SK-N-SH treated with all-trans-retinoic acid at 6 μM for 48 hours (cell line): ENCODE measurements at places on chromosomes 6 and 20.

- ATAC-seq: peak; percentile 63
These were observed 303.7 kb downstream of the ESR1 start for GRCh38 chr6:152110886-152111820.

GRCh38 chr6:64732888-64733287 is 974.1 kb downstream of the EYS start:
- ATAC-seq: no peak

- ATAC-seq: no peak
These were observed 33.8 kb downstream of the CD40 start for GRCh38 chr20:46151936-46152335.

- no peak for ATAC-seq
These were observed 66.3 kb downstream of the CBFA2T2 start for GRCh38 chr20:33556246-33556645.

DNA sequence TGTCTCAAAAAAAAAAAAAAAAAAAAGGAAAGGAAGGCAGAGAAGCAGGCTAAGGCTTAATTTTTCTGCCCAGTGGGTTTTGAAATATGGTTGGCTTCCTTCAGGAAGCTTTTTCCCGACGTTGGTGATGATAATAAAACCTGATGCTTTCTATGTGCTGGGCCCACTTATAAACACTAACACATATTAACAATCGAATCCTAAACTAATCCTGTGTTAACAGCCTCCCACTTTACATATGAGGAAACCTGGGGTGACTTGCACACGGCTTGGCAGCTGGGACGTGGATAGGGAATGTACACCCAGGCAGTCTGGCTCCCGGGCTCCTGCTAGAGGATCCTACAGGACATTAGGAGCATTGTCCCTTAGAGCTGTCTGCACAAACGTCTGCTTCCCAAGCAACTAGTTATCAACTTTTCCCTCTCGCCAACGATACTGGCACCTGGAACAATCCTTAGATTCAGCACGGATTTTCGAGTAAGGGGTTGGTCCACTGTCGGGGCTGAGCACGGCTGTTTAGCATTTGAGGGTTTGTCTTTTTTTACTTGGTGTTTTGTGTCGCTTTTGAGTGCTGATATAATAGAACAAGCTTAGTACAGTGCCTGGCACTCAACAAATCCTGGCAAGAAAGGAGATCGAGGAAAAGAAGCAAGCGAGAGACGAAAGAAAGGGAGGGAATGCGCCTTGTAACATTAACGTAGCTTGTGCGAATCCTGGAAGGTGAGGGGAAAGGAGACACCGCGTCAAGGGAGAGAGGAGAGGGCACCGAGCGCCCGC is 622 bp upstream of the KIZ start:
- peak; percentile 76 for ATAC-seq

DNA sequence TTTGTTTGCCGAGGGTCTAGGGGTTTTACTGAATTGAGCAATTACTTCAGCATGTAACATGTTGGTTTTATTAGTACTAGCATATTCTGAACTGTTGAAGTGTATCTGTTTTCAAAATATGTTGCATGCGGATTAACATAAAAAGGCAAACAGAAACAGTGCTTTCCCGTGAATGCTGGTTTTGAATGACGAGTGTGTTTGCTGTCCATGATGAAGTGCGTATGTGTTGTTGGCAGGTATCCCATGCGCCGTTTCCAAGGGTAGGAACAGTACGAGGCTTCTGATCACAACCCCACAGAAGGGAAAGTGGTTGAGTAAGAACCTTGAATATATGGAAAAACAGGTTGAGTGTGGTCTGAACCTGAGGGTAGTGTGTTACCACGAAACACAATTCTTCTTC is 232.9 kb downstream of the SAMD5 start:
- ATAC-seq: no peak

GRCh38 chr6:1103021-1103420 is 208.9 kb upstream of the FOXQ1 start:
- ATAC-seq: no peak

DNA sequence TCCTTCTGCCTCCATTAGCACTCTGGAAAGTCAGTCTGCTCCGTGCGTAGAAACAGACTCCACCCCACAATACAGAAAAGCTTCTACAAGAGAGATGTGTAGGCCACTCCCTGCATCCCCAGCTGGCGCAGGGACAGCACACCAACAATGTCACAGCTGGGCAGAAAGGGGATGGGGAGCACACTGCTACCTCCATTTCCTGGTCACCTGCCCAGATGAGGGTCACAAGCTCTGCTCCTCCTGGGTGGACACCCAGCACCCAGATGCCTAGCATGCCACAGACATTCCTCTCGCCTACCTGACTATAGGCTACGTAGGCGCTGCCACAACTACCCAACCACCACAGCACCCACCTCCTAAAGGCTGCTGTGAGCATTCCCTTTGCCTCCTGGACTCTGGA is 12.2 kb downstream of the BEND3 start:
- ATAC-seq: no peak

DNA sequence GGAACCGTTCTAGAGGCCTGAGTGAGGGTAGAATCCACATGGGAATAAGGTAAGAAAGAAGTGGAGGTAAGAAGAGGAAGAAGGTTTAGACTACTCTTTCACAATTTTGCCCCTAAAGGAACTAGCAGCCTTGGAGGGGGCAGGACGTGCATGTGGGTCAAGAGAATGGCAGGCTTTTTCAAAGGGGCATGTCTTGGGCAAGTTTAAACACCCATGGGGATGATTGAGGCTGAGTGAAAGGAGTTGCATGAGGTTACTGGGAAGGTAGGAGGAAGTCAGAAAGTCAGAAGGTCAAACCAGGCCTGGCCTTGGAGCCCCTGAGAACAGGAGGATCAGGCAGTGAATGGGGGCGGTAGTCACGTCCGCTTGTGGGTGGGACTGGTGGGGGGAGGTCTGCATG is 10.2 kb downstream of the ADA start:
- ATAC-seq: no peak

GRCh38 chr6:53095716-53096115 is 30.5 kb downstream of the FBXO9 start:
- ATAC-seq: no peak

- no peak for ATAC-seq
These were observed 170.3 kb downstream of the CD109 start for GRCh38 chr6:73866305-73866704.

GRCh38 chr20:51791626-51792025 is 10.7 kb downstream of the SALL4 start:
- no peak for ATAC-seq

GRCh38 chr20:45407067-45407745 is 883 bp upstream of the DBNDD2 start:
- ATAC-seq: peak; percentile 48

DNA sequence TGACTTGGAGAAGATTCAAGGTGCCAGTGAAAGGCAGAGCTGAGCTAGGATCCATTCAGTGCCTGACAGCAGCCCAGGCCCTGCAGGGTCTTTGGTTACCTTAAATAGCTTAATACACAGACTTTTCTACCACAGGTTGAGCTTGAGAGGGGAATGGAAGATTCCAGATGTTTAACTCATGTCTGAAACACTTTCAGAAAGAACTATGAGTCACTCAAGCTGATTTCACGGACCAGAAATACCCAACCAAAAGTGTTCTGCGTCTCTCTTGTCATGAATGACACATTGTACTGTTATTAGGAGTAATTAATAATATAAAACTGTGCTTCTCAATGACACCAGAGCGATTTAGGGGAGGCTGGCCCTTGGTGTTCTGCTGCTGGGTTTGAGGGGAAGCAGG is 6.4 kb upstream of the PMEPA1 start:
- ATAC-seq: no peak

DNA sequence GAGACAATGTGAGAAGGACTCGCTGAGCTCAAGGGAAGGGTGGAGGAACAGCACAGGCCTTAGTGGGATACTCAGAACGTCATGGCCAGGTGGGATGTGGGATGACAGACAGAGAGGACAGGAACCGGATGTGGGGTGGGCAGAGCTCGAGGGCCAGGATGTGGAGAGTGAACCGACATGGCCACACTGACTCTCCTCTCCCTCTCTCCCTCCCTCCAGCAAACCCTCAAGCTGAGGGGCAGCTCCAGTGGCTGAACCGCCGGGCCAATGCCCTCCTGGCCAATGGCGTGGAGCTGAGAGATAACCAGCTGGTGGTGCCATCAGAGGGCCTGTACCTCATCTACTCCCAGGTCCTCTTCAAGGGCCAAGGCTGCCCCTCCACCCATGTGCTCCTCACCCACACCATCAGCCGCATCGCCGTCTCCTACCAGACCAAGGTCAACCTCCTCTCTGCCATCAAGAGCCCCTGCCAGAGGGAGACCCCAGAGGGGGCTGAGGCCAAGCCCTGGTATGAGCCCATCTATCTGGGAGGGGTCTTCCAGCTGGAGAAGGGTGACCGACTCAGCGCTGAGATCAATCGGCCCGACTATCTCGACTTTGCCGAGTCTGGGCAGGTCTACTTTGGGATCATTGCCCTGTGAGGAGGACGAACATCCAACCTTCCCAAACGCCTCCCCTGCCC is 1.7 kb downstream of the TNF start:
- ATAC-seq: no peak

DNA sequence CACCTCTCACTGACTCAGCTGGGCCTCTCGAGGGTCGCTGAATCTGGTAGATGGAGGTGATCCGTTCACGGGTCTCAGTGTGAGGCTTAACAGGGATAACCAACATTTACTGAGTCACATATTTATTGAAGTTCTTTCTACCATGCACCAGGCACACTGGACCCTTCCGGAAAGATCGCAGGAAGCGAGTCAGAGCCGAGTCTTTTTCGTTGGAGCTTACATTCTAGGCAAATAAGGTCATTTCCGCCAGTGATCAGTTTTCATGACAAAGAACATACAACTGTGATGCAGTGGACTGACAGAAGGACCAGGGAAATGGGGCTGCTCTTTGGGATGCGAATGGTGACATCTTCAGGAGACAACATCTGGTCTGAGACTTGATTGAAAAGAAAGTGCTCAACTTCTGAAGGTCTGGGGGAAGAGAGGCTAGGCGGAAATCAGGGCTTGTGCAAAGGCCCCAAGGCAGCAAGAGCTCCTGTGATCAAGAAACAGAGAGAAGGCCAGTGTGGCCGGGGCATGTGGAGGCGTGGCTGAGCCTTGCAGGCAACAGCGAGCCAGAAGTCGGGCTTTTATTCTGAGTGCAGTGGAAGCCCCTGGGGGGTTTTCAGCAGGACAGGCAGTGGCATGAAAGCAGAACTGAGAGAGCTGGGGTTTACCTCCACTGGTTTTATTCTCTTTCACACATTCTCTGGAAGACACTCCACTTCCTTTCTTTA is 56.7 kb downstream of the APCDD1L start:
- no peak; the same call in 2 of the 3 replicates for ATAC-seq

DNA sequence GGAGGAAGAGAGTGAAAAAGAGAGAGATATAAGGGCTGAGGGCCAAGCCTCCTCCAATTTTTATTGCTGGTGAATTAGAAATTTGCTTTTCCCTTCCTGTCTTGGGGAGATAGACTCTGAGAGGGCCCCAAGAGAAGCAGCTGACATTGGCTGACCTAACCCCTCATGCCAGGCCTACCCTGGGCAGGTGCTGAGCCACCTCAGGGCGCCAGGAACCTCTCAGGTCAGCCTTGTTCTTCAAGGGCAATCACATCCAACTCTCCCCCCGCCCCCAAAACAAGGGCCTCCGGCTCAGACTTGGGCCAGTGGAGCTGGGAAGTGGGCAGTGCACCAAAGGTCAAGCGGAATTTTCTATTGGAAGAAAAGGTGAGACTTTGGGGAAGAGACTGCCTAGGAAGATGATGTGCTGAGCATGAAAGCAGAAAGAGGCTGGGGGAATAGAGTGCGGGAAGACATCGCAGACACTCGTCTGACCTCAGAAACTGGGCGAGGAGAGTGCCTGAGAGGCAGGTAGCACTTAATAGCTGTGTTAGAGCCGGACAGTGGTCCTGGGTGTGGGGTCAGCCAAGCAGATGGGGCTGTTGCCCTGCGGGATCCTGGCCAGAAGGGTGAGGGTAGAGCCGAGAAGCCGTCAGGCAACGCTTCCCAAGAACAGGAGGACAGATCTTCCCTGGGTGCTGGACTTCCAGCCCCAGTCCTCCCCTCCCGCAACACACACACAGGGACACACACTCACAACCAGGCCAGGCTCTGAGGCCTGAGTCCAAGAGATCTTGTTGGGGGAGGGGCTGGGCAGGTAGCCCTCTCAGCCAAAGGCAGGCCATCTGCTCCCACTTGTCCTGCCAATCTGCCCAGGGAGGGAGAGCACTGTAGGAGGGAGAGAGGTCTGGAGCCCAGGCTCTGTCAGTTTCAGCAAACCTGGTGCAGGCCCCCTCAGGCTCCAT is 3.7 kb upstream of the FASTKD5 start:
- no peak for ATAC-seq

GRCh38 chr6:164005004-164005711 is 590.6 kb downstream of the QKI start:
- no peak for ATAC-seq

- no peak for ATAC-seq
These were observed 527.5 kb downstream of the PRKN start for GRCh38 chr6:162200041-162200440.

- no peak for ATAC-seq
These were observed 417 bp downstream of the PRRT1 start for GRCh38 chr6:32151181-32151862.

GRCh38 chr6:117974914-117975627 is 68.0 kb downstream of the SLC35F1 start:
- no peak for ATAC-seq

- no peak for ATAC-seq
These were observed 40.8 kb upstream of the RNF182 start for GRCh38 chr6:13883966-13884365.

DNA sequence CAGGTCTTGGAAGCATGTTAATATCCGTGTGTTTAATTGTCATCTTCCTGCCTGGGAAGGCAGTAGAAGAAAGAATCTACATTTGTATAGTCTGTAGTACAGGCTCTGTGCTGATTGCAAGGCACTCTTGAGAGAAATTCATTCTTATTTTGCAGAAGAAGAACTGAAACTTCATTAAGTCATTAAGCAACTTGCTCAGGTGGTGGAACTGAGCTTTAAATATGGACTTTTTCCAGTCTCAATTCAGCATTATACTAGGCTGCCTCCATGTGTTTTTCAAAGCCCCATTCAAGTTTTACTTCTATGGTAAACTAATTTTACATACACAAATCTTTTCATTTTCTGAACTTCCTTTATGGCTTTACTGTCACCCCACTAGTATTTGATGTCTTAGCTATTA is 18.7 kb downstream of the ZNF451 start:
- ATAC-seq: no peak

- ATAC-seq: peak; percentile 79
These were observed 31.6 kb downstream of the TUBB2B start for GRCh38 chr6:3195695-3196497.

- ATAC-seq: no peak
These were observed 54.2 kb downstream of the TBC1D7 start for GRCh38 chr6:13273931-13274706.

DNA sequence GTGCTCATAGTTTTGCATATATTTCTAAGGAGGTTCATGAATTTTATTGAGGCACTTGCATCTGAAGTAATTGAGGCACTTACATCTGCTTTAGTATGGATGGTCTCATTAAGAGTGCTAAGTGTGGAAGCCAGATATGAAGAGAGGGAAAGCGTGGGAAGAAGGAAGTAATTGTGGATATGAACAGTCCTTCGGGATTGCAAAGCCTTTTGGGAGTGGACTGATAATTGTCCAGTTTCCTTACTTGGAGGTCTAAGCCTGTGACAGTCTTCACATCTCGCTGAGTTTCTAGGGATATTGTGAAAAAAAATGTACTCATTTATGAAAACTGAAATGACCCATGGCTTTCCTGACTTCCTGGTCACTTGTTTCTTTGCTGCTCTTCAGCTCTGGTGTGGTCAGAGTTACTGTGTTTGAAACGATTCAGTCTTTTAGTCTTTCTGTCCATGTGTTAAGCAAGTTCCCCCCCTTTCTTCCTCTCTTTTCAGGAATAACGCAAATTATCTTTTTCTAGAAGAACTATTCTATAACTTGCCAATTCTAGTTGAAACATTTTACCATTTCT is 137.3 kb downstream of the ZFAND3 start:
- ATAC-seq: no peak

GRCh38 chr6:108960601-108961000 is 112.4 kb downstream of the ARMC2 start:
- ATAC-seq: no peak
